ENCODE measurements at places on chromosomes 7 and 10.
A peak's percentile ranks its signal among the peaks of the same experiment; 100 is the strongest.

DNA sequence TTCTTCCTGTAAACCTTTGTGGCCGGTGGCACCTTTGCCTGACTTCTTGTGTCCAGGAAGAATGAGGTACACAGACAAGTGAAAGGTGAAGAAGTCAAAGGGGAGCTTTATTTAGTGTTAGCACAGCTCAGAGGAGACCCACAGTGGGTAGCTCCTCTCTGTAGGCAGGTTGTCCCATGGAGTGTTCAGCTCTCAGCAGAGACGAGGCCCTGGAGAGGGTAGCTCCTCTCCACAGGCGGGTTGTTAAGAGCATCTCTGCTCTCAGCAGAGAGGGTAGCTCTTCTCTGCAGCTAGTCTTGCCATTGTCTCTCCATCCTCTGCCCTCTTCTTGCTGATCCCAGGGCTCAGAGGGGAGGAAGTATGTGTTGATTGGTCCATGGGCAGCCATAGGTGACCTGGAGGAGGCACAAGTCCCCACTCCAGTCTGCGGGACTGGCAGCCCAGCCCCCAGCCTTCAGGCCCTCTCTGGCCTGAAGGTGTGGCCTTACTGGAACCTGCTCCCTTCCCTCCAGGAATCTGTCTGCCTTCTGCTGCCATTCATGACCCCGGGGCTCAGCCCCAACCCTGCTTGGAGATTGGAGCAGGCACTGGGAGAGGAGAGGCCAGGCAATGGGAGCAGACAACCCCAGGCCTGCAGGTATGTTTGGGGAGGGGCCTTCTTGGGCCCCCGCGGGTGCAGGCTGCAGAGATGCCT, 24.5 kb downstream of the HHEX start:
- no peak for DNase-seq

- peak; percentile 89 for DNase-seq
Measured at GRCh38 chr10:102643336-102644065, 778 bp upstream of the TRIM8 start.

DNA sequence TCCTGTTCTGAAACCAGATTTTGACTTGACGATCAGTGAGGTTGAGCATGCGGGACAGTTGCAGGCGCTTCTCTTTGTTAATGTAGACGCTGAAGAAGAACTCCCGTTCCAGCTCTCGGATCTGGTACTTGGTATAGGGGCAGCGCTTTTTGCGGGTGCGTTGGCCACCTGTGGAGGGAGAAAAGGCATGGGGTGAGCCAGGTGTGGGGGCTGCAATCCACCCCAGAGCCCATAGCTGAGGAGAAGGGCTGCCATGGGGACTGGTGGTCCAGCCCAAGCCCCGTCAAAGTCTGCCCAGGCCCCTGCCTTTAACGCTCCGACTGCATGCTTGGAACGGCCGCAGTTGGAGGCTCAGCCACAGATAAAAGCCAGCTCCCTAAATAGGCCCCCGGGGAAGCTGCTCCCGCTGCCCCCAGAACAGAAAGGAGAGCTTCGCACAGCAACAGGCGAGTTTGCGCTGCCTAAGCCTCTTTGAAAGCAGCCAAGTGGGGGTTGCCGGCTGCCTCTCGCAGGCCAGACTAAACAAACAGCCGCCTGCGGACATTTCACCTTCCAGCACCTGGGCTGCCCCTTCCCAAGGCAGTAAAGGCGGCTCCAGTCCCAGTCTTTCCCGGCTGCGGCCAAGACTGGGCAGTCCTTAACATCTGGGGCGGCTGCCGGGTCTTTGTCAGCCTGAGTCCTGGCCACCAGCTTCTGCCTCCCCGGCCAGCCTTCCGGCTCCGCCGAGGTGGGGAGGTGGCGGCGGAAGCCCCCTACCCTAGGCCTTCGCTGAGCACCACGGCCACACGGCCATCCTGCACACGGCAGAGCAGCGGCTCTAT, 2.0 kb downstream of the HOXA11 start:
- peak; percentile 75 for DNase-seq

GRCh38 chr7:151840088-151840910, 36.6 kb downstream of the PRKAG2 start:
- no peak for DNase-seq

DNA sequence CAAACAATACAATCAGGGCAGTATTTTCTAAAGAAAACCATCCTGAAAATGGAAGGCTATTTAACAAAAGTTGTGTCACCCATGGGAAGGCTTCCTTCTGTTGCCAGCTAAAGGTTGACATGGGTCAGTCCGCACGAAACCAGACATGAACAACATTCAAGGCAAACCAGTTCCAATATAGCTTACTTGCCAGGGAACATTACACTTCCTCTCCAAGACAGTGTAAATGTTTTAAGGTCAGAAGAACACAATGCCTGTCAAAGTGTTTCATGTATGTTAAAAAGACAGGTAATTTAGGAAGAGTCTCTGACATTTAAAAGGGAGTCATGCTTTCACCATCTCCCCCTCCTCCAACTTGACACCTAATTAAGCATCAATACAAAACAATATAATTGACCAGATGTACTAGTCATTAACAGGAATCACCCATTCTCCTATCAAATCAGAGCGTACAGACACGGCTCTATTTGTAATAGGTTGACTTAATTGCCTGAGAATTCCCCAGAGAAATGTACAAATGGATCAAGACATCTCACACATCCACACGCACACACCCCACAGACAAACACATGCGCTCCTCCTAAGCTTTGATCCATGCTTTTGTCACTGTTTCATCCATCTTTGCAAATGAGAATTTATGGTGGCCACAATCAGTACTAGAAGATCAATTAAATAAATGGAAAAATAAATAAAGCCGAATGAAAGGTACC, 69.5 kb downstream of the CACNA2D1 start:
- DNase-seq = no peak

DNA sequence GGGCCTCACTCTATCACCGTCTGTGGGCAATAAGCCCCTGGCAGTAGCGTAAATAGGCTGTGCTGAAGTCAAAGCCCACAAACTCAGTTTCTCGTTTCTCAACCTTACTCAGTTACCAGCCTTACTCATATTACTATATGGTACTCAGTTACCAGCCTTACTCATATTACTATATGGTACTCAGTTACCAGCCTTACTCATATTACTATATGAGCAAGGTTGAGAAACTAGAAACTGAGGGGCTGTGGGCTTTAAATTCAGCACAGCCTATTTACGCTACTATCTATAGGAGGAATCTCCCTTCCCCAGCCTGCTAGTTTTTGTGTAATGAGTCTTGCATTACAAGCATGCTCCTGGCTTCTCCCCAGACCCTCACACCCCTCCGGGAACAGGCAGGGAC, 35.4 kb downstream of the CCDC3 start:
- DNase-seq = no peak

DNA sequence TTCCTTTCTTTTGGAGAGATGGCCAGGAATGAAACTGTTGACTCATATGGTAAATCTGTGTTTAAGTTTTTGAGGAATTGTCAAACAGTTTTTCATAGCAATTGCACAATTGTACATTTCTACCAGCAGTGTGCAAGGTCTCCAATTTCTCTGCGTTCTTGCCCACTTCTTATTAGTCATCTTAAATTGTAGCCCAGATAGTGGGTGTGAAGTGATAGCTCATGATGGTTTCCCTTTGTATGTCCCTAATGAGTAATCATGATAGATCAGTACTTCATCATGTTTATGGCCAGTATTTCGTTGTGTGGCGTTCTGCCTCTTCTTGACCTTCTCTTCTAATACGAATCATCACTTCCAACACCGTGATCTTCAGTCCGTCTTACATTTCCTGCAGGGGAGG, 136.3 kb downstream of the DOCK1 start:
- no peak for DNase-seq

- DNase-seq = no peak
Measured at GRCh38 chr10:60573336-60573735, 183.7 kb upstream of the ANK3 start.

DNA sequence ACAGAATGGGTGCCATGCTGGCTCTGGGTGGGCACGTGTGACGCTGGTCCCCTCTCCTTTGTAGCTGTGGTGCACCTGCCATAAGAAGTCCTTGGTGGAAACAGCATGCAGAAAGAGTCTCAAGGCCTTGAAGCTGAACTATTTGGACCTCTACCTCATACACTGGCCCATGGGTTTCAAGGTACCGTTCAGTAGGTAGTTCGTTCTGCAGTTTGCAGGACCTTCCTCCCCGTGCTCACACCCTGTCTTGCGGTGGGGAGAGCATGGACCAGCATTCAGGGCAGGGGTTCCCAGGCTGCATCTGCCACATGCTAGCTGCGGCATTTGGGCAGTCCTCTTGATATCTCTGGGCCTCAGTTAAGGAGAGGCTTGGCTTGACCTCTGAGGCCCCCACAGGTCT, 7.3 kb downstream of the AKR1E2 start:
- DNase-seq = no peak

GRCh38 chr10:7593063-7593462, 73.7 kb downstream of the ITIH5 start:
- no peak for DNase-seq

- DNase-seq = no peak
Measured at GRCh38 chr10:62761115-62761514, 43.4 kb upstream of the ADO start.

- DNase-seq = peak; percentile 59
Measured at GRCh38 chr10:5559642-5560141, 34.9 kb downstream of the CALML3 start.

DNA sequence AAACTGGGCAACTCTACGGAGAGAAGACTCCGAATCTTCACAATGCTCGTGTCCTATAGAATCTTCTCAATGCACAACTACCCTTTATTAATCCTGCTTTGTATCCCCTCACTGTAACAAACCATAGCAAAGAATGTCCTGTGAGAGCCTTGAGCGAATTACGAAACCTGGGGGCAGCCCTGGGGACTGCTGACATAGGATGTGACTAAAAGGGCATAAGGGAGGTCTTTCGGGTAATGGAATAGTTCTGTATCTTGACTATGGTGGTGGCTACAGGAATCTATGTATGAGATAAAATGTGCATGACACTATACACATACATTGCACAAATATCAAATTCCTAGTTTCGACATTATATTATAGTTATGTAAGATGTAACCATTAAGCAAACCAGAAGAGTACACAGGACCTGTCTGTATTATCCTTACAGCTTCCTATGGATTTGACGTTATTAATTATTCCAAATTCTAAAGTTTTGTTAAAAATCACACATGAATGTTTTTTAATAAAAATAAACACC, 162.5 kb upstream of the KCTD7 start:
- DNase-seq = no peak

DNA sequence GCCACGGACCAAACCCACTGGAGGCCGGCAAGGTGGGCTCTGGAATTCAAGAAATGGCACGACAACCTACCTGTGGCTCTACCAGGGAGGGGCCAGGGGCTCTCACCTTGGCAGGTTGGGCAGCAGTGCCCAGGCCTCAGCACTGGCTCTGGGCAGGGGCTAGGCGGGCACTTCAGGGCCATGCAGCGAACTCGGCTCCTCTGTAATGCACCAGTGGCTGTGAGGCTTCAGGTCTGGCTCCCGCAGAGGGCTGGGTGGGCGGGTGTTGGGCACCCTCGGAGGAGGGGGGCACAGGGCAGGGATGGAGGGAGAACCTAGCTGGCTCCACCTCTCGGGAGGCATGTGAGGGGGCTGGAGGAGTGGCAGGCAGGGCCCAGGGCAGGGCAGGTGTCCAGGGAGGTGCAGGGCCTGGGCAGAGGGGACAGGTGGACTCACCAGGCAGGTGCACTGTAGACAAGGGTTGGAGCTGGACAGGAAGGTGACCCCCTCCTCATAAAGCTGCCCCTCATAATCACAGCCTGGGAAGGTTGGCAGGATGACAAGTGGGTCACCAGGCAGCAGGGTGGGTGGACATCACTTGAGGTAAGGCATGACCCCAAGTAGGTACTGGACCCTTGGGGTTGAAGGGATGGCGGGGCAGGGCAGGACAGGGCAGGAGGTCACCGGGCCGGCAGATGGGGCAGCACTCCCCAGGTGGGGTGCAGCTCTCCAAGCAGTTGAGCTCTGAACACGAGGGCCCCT, 6.7 kb downstream of the KCP start:
- peak; percentile 62 for DNase-seq

GRCh38 chr10:7649673-7650300, 17.0 kb downstream of the ITIH5 start:
- no peak for DNase-seq

- DNase-seq = no peak
Measured at GRCh38 chr10:128411643-128412042, 285.4 kb upstream of the MKI67 start.

DNA sequence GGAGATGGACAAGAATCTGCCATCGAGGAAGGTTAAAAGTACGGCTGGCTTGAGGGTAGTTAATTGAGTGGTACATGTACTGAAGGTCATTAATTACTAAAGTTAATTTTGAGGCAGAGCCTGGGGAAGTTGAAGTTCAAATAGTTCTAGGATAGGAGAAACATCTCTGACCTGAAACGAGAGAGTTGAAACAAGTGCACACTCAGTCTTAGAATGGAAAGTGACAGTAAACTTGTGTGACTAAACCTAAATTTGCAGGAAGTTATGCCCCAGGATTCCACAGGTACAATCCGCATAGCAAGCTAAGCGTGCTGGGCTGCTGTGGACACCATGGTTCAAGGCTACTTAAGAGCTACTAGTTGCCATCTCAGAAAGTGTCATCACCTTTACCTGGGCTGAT, 209.9 kb downstream of the CHCHD3 start:
- DNase-seq = no peak

DNA sequence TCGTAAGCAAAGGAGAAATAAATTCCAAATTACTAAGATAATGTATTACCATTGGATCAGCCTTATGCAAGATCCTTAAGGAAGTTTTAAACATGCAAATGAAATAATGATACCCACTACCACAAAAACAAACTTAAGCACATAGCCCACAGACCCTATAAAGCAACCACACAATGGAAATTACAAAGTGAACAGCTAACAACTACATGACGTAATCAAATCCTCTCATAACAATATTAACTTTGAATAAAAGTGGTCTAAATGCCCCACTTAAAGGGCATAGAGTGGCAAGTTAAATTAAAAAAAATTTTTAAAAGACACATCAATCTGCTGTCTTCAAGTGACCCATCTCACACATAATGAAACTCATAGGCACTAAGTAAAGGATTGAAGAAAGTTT, 397.3 kb upstream of the SEMA3A start:
- DNase-seq = no peak

GRCh38 chr10:77120012-77120411, 517.6 kb downstream of the KCNMA1 start:
- no peak for DNase-seq

DNA sequence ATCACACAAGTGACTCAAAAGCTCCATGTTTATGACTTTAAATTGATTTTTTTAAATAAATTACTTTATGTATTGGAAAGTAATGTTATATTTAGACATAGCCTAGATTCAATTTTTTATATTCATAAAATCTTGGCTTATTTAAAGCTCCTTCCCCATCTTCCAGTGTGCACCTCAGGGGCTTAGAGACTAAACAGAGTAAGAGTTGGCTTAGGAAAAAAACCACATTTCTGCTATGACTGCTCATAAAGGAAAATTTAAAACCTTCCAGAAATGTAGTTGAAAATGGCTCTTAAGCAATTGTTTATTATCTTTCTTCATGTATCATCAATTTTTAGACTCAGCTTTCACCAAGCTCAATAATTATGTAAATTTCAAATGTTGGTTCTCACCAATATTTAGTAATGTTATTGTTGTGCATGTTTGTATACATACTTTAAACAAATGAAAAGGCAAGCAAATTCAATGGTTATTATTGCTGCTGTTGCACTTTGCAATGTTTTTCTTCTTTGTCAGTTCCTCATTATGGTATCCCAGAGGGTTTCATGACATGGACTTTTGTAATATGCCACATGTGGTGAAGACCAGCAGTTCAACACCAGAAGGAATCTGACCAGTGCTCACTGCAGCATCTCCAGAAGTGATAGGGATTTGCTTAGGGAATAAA, 700.1 kb upstream of the ANKRD30A start:
- DNase-seq = no peak

All from left forelimb (tissue), 1 donor.